ENCODE measurements at places on chromosomes 4 and X.

GRCh38 chrX:118174516-118175098 lies 58.0 kb upstream of the KLHL13 start:
- DNase-seq: no peak

- no peak for DNase-seq
Observed at GRCh38 chr4:74631338-74631737, 163.0 kb downstream of the BTC start.

DNA sequence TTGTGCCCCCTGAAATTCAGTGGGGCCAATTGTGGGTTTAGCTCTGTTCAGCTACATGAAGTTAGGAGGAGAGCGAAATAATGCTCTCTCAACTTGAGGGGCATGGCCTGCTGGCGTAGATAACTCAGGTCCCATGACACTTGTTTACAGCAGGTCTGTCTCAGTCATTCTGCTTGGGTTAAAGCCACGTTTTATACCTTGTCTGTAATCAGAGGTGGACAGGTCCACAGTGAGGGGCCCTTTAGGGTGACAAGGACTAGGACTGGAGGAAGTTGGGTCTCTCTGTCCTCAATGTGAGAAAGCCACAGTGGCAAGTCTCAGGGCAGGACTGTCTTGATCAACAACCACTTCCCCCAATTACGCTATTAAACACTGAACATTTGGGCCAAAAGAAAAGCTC lies 49.0 kb downstream of the PDHA1 start:
- no peak for DNase-seq

DNA sequence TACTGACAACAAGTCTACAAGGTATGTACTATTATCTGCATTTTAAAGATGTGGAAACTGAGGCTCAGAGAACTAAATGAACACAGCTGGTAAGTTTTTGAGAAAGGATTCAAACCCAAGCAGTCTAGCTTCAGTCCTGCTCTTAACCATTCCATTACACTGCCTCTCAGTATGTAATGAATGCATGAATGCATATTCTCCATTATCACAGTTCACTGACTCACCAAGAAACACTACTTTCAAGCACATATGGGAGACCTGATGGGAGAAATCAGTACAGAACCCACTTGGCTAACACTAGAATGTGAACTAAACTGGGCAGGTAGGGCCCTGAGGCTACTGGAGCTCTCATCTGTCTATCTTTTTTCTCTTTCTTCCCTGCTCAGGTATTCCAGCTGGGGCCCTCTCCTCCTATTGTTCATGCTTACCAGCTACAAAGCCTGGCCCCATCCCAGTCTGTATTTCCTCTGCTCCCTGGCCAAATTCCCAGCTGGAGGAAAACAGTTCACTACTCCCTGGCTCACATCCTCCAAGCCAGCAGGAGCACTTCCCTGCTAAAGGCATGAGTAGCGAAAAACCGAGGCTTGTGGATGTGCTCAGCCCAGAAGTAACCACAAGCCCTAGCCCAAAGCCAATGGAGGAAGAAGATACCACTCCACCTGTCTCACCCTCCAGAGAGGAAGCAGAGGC lies 178.2 kb upstream of the ARHGEF9 start:
- no peak for DNase-seq

GRCh38 chr4:142707401-142707800 lies 138.7 kb downstream of the INPP4B start:
- DNase-seq: no peak
